ENCODE measurements at places on chromosomes 6 and 20.

DNA sequence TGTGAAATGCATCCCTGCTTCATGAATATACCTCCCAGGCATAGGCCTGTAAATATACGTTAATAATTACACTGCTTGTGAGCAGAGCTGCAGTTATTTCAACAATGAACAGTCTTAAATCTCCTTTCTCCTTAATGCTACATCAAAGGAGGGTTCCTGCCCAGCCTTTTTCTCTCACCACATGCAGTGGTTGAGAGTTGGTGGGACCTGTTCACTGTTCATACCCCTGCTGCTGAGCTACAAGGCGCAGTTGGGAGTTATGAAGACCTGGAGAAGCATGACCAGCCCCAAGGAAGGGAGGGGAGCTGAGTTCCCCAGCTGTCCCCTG lies 111.9 kb upstream of the FOXQ1 start:
- DNase-seq: no peak

GRCh38 chr6:148842296-148843019 lies 95.6 kb downstream of the UST start:
- DNase-seq: no peak

DNA sequence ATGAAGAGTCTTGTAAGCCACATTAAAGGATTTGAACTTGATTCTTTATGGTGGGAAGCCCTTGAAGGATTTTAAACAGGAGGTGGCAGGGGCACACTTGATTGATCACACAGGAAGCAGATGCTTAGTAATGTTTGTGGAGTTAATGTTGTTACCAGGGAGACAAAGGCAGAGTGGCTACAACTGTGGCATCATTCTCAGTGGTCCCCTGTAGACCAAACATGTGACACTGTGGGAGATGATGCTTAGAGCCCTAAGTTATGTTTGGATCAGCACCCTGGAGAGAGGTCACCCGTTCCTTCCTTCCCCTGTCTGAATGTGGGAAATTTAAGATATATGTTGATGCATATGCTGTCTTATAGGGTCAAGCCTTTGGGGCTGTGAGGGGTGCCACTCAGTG lies 53.2 kb downstream of the EIF2S2 start:
- no peak for DNase-seq

GRCh38 chr6:23246896-23247295 lies 677.5 kb downstream of the HDGFL1 start:
- no peak for DNase-seq

DNA sequence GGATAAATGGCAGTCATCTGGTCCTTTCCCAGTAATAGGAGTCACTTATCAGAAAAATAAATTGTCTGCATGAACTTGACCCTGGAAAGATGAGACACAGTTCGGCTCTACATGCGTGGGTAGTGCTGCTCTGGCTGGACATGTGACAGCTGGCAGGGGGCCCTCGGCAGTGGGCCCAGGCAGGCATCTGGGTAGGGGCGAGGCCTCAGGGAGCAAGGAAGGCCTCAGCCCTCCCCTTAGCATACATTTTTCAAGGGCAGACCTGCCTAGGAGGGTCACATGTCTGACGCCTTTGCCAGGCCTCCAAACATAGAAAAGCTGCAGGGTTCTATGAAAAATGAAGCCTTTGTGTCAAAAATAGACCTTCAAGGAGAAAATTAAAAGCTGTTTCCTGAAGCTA lies 12.8 kb upstream of the ILRUN start:
- DNase-seq: no peak

DNA sequence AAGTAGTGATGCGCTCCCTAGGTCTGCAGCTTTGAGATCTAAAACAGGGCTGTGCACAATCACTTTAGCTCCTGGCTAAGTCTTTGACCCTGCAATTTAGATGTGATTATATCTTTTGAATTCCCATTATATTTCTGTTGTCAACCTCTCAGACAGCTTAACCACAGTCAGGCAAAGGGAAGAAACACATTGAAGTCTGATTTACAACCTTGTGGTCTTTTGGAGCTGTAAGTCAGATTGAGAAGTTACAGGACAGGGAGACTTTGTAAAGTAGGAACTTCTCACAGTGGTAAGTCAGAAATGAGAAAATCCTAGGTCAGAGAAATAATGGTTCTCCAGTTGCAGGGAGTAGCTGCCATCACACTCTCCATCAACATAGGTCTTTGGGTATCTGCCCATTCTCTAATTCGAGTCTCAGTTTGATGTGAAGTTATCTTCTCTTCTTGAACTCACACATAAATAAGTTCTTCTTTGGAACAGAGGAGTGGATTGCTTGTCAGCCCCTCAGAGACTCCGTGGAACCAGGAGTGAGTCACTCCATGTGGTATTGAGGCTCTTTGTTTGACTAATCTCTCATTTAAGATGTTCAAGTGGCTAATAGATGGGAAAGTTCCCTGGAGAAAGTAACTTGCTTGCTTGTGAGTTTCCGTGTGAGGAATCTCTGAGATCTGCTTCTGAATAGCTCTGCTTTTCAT lies 35.0 kb upstream of the SGK1 start:
- DNase-seq: peak; percentile 22

DNA sequence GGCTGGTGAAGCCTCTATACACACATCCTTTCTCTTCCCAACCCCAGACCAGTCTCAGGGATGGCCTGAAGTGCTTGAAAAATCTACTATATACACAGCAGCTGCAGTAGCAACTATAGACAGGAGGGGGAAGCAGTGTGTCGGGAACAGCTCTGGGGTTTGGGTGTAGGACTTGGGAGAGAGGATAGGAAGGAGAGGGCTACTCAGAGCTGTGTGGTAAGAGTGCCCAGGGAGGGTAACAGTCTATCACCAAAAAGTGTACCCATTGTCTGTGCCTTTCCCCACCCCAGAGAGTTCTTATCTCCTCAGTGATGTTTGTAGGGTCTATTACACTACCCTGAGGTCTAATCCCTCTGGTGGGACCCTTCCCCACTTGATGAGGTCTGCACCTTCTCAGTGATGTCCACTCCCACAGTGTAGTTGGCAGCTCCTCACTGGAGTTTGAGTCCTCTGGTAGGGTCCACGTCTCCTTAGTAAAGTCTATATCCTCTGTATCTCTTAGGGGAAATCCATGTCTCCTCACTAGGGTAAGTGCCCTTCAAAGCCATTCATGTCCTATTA lies 1.5 kb upstream of the GGT7 start:
- DNase-seq: peak; percentile 35

DNA sequence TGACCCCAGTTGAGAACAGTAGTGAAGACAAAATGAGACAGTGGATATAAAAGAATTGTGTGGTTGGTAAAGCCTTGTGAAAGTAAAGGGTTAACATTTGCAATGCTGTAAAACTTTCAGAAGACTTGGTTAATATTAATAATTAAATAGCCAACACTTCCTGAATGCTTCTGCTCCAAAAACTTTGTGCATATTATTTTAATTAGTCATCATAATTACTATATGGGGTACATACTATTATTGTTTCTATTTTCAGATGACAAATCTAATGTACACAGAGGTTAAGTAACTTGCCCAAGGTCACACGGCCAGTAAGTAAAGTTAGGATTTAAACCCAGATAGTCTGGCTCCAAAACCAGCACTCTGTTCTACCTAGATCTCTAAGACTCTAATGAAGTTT lies 291.3 kb downstream of the OGFRL1 start:
- no peak for DNase-seq

- no peak for DNase-seq
Measured at GRCh38 chr20:15446373-15446772, 1109.0 kb upstream of the FLRT3 start.

DNA sequence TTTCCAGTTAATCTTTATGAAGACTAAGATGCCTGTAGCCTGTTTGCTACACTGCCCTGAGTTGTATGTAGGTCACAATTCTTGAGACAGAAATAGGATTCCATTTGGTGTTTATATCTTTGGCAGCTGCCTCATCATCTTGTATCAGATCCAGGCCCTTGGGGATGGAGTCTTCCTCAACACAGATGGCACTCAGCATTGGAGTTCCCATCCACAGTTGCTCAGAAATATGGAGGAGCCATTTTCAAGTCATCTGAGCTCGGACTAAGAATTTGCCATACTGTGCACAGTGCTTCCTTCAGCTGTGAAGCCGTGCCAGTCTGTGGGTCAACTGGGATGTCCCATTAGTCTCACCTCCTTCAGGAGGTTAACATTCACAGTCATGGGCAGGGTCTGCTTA lies 156.6 kb downstream of the ZDHHC14 start:
- DNase-seq: no peak

- no peak for DNase-seq
Measured at GRCh38 chr6:70590400-70590799, 23.7 kb downstream of the SDHAF4 start.

DNA sequence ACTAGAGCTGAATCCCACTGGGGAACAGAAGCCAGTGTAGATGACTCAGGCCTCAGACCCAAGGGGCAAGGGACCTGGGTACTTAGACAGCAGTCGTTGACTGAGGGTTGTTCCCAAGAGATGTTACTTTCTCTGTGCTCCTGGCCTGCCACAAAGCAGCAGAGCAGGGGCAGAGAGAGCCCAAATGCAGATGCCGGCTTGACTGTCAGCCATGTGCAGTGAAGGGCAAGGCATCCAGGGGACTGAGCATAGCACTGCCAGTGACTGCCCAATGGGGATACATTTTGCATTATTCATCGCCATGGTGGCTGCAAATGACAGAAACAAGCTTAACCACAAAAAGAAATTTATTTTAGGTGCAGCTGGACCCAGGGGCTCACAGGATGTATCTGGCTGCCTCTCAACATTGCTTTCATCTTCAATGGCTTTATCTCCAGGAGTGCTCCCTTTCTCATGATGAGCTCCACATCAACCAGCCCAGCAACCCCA lies 7.6 kb upstream of the TP53RK start:
- DNase-seq: no peak

DNA sequence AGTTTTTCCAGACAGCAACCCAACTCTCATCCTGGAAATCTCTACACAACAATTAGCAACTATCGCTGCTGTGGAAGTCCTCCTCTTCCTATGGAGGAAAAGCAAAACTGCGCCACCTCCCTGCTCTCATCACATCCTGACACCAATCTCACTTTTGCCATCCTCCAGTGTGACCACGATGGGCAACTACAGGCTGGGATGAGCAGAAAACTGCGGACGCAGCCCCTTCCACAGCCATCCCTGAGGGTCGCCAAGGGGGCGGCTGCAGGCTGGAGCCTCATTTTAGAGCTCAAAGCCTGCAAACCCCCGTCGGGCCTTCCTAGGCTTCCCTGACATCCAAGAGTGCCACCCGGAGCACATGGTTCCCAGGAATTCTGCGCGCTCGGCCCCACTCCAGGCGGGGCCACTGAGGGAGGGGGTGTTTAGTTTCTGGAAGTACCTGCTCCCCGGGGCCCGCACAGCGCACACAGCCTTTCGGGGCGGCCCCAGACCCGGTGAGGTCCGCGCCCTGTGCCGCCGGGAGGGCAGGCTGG lies 1.2 kb downstream of the TCFL5 start:
- DNase-seq: no peak

DNA sequence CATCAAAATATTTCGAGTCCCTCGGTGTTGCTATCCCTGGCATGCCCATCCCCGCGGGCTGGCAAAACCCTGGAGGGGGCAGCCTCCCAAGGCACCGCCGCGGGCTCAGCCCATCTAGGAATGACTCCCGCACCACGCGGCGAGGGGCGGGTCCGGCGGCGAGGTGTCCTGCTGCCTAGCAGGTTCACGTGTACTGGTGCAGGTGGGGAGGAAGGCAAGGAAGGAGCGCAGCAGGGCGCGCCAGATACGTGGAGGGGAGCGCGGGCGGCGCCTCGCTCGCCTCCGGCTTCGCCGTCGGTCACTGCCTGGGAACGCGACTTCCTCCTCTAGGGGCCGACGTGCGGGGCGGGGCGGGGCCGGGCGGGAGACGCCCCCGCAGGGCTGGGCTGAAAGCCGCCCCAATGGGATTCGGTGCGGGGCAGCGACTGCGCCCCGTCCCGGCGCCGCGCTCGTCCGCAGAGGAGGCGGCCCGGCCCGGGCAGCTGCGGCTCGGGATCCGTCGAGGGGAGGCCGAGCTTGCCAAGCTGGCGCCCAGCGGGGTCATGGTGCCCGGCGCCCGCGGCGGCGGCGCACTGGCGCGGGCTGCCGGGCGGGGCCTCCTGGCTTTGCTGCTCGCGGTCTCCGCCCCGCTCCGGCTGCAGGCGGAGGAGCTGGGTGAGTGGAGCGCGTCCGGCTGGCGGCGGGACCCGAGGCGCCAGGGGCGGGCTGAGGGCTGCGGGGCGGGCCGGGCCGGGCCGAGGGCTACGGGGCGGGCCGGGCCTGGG lies at the start of gene DCBLD1:
DCBLD1 (plus strand) TSS at position 435 of the 764 bp plus-strand sequence; CDS start at position 543, 108 bp downstream.
- DNase-seq: peak; percentile 11

GRCh38 chr20:10007747-10008146 lies 27.0 kb upstream of the ANKEF1 start:
- DNase-seq: no peak

DNA sequence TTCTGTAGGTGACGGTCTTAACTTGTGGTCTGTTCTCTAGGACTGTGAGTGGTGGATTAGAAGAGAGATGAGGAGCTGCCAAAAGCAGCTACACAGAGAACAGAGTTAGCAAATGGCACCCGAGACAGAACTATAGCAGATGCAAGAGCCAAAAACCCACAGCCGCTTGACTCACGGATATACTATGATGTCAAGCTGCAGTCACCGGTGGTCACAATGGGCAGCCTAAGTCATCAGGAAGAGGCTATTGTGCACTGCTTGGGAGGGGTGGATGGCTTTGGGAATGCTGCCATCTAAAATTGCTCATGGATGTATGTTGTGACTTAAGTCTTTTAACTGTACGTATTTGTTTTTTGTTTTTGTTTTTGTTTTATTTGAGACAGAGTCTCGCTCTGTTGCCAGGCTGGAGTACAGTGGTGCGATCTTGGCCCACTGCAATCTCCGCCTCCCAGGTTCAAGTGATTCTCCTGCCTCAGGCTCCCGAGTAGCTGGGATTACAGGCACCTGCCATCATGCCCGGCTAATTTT lies at the start of gene GTSF1L:
GTSF1L (minus strand) TSS at position 192 of the 528 bp plus-strand sequence. CDS start 308 bp downstream, outside the sequence.
- DNase-seq: no peak

DNA sequence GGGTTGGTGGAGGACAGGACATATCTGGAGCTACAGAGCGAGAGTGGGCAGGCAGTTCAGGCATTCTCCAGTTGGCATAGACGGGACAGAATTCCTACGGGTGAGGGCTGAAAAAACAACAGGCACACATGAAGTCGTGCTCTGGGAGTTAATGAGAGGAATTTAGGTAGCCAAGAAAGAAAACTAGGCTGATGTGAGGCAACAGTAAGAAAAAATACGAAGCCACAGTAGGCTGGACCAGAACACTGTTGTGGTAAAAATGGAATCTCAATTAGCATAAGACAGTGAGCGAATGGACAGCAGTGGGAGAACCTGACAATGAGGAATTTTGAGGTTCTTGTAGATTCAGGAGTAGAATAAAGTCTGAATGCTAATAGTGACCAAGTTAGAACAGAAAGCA lies 488.1 kb upstream of the AGPAT4 start:
- DNase-seq: no peak

All from stimulated activated CD4-positive, alpha-beta T cell treated with anti-CD3 and anti-CD28 coated beads, Interleukin-15, amount 100 ng/mL, for 48 hours (primary cell).